ENCODE measurements at places on chromosomes 16 and 17. TPM values are rescaled to one million over a fixed set of nuclear protein-coding genes. Genes with fewer than 3 reads are reported as not detected.

DNA sequence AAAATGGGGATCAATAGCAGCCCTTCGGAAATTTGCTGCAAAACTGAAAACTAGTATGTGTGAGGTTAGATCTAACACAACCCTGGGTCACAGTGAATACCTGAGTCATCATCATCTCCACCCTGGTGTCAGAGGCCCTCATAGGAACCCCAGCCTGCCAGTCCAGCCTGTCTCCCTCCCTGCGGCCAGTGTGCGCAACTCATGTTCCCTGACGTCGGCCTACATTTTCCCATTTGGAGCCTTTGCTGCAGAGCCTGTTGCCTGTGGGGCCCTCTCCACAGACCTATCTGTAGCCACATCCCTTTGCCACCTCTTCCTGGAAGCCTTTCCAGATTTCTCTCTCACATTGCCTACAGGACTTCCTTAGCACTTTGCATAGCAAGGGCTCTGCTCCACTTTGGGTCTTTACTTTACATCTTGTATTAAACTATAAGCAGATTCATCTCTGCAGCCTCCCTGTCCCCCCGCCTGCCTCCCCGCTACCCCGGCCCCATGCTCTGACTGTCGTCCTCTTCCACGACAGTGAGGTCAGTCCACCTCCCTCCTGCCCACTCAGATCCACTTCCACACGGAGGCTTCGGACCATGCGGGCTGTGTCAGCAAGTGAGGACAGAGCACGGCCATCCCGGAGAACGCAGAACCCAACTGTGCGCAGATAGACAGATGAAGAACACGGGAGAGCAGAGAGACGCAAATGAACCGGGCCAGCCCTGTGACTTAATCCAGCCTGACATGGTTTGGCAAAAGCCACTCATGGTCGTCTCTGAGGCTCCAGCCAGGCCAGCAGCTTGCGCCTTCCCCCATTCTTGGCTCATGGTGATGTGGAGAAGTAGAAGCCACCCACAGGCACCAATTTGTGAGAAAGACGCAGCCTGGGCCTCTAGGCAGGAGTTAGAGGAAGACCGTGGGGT lies 31.0 kb downstream of the NGFR start:
- DNase-seq = no peak

DNA sequence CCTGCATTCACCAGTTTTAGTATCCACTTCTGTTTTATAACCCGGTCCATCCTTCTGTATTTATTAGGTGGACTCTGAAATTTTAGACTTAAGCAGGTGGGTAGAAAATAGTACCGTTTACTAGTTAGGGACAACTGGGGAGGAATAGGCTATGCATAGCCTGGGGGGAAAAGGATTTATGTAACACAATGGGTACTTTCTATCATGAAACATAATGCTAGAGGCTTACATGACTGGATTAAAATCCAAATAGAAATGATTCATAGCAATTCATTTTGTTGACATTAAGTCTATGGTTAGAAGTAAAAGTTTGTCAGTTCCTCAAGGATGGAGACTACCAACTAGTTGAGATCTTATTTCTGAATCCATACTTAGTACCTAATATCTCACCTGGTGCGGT lies 18.6 kb downstream of the GAN start:
- no peak for DNase-seq

GRCh38 chr16:55113210-55113609 lies 182.5 kb downstream of the IRX5 start:
- DNase-seq = no peak

DNA sequence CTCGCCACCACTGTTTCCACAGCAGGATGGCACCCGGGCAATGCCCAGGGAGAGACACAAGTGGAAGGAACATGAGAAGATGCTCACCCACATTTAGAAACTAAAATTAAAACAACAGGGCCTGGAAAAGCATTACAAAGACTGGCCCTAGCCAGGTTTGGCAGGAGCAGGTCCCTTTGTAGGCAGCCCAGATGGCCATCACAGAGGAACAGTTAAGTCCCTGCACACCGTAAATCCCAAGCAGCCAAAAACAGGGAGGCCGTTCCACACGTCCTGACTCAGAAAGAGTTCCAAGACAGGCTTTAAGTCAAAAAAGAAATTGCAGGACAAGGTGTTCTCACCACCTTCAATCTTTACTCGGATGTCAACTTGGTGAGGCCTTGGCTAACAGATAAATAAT lies 127.1 kb downstream of the DYNLRB2 start:
- no peak for DNase-seq

- DNase-seq = no peak
Measured at GRCh38 chr16:14017886-14018285, 53.2 kb upstream of the MRTFB start.

The CTRB2 gene
- total RNA-seq = not detected

The COPZ2 gene
- total RNA-seq = 55.1 TPM

All from omental fat pad (tissue), 4 donors.